ENCODE measurements at places on chromosomes 2 and 18.

- DNase-seq, result no peak
Measured at GRCh38 chr2:8633186-8633734, 48.6 kb upstream of the ID2 start.

DNA sequence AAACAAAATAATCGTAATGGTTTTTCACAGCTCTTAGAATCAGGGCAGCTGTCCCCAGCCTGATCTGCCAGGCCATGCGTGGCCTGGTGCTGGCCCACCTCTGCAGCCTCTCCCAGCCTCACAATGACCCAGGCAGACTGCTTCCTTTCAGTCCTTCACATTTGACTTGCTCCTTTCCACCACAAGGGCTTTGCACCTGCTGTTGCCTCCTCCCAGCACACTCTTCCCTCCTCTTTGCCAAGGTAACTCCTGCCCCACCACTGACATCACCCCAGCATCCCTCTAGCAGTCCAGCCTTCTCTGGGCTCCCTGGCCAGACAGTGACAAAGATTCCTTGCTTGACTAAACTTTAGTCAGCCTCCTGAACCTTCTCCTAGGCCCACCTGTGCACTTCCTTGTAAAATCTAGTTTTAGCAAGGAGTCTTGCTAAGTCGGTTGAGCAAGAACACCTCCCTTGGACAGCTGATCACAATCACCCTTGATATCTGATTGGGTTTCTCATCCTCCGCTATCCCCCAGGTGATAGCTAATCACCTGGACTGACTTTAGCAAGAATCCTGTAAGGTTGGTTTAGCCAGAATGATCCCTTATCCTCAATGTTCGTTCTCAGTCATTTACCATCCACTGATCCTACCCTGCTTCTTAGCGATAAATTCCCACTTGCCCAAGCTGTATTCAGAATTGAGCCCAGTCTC lies 16.2 kb upstream of the RAB11FIP5 start:
- DNase-seq, result no peak

DNA sequence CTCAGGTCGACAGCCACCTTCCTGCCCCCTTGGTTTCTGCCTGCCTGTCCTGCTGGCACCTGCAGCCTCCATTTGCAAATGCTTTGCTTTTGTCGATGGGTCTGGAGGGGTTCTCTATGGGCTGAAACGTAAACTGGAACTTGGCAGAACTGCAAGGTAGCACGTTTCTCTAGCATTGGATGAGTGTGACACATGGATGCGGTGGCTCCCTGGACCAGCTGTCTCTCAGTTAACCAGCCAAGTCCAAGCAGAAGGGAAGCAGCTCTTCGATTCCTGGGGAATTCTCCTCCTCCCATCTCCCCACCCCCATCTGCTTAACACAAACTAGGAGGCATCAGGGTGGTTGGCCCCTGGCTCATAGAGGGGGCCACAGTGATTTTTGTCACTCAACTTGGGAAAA lies 57.3 kb downstream of the ITGB1BP1 start:
- DNase-seq, result no peak

DNA sequence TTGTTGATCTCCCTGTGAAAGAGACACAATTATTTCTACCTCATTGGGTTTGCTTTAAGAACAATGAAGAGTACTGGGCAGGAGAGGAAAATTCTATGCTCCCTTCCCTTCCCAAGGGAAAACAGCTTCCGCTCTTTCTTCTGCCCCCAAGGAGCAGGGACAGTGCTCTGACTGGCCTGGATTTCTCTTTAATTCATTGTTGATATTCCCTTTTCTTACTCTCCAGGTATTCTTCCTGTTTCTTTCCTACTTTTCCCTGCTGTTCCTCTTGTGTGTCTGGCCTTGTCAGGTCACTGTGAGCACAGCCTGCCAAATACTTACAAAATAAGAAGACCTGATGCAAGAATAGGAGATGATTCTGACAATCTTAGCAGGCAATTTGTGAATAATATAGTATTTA lies 49.6 kb upstream of the SPAG16 start:
- no peak for DNase-seq

- no peak for DNase-seq
Measured at GRCh38 chr2:5691221-5691984, 781 bp upstream of the SOX11 start.

- DNase-seq, result no peak
Measured at GRCh38 chr2:1911811-1912210, 167.5 kb upstream of the PXDN start.

- DNase-seq, result no peak
Measured at GRCh38 chr2:67389286-67389685, 7.8 kb upstream of the ETAA1 start.

GRCh38 chr18:8231316-8231715 lies 377.9 kb upstream of the RAB12 start:
- DNase-seq, result no peak

DNA sequence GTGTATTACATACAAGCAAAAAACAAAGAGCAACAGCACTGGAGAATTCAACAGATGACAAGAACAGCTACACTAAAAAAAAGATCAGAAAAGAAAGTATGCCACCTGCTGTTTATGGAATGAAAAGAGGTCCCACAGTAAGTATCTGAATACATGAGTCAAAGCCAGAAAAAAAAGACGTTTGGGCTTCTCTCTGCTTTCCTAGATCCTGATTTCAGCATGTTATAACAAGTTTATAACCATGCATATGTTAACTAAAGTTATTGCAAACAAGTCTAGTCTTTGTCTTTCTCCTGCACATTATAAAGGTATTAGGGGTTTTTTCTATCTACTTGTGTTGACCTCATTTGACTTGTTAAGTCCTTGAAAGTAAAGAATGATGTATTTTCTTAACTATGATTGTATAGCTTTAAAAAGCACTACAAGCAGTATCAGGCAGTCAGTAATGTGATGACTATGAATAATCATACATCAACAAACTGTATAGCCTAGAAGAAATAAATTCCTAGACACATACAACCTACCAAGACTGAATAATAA lies 108.5 kb upstream of the COL5A2 start:
- DNase-seq, result no peak

GRCh38 chr2:54047091-54047490 lies 68.3 kb upstream of the ACYP2 start:
- no peak for DNase-seq
